H7 (cell line): ENCODE measurements at places on chromosomes 5 and 9. TPM values are rescaled to one million over a fixed set of nuclear protein-coding genes. Genes with fewer than 3 reads are reported as not detected.

DNA sequence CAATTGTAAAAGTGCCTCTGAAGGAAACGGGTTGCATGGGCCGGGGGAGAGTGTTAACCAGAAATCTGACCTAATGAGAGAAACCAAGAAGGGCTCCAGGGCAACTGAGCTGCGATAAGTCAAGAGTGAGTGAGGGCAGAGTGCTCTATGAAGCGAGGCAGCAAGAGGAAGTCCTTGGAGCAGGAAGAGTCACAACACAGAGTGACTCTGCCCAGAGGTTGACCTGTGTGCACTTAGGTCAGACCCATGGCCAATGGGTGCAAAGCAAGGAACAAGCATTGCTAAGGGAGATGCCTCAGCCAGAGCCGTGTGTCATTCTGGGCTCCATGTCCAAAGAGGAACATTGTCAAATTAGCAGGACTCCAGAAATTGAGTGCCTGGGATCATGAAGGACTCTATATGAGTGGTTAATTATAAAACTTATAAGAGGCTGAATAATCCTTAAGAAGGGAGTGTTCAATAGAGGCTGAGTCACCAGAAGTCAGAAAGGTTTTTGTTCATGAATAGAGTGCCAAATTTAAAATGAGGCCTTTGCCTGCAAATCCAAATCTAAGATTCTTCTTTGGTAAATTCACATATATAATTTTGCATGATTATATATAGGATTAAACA is 438.5 kb downstream of the MED10 start:
- DNase-seq = no peak

DNA sequence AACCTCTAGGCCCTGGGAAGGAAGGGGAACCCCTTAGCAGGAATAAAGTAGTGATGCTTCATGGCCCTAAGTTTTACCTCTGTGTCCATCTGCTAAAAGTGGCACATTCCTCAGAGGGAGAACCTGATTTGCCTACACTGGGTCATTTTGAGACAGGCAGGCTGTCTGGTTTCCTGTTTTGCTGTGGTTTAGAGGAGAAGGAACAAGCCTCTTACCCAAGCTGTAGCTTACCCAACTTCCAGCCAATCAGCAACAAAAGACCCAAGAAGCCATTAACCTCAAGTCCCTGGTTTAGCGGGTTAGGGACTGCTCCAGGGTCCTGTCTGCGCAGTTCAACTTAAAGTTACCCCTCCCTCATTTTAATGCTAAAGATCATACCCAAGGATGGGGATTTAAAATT is 411.0 kb downstream of the MAT2B start:
- DNase-seq = no peak

The C9orf50 gene
- total RNA-seq = not detected in 2 replicates

DNA sequence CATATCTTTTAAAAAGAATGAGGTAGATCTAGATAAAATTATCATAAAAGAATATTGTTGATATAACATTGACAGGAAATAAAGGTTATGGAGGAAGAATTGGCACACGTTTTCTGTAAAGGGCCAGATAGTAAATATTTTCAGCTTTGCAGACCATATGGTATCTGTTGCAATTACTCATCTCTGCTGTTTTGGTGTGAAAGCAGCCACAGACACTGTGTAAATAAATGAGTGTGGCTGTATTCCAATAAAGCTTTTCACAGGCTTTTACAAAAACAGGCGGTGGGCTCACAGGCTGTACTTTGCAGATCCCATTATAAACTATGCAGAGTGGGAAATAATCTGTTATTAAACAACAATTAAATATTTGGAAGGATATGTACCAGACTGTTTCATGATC is 87.4 kb downstream of the SGCD start:
- DNase-seq = no peak

DNA sequence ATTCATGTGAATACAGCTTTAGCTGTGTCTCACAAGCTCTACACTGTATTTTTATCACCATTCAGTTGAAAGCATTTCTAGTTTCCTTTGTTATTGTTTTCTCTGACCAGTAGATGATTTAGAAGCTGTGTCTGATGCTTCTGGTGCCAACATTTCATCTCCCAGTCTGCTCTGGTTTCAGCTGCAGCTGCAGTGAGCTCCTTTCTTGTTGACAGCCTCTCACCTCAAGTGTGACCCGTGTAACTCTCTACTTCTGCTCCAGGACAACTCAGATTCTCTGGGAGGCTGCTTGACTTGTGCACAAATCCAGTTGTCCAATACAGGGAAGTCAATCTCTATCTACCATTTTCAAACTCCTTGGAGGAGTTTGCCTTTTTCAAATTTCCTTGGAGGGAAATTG is 504.8 kb downstream of the DIRAS2 start:
- DNase-seq = no peak
